ENCODE measurements at places on chromosomes 1 and 21. TPM values are rescaled to one million over a fixed set of nuclear protein-coding genes. Genes with fewer than 3 reads are reported as not detected.

The KPRP gene
- total RNA-seq = not detected

The CCDC18 gene
- total RNA-seq = 6.2 TPM

The TMIGD3 gene
- total RNA-seq = 27.0 TPM

The SMIM1 gene
- 6.5 TPM for total RNA-seq

The SAMSN1 gene
- total RNA-seq = 9.9 TPM

The RNU1-3 gene
- total RNA-seq = 2,748 TPM

The CFAP57 gene
- total RNA-seq = 2.4 TPM

The LRRC71 gene
- total RNA-seq = 3.5 TPM

The FCRL6 gene
- total RNA-seq = 2.2 TPM

GRCh38 chr21:29181799-29182470 is 51.5 kb downstream of the MAP3K7CL start:
- no peak for DNase-seq

- DNase-seq = no peak
Measured at GRCh38 chr1:214002472-214002871, 14.7 kb downstream of the PROX1 start.

- peak; percentile 59 for DNase-seq
Measured at GRCh38 chr1:150066838-150067183, 765 bp upstream of the VPS45 start.

GRCh38 chr1:94746635-94747525 is 73.3 kb upstream of the SLC44A3 start:
- no peak for DNase-seq

- DNase-seq = no peak
Measured at GRCh38 chr1:201335901-201336300, 41.6 kb downstream of the TNNT2 start.

DNA sequence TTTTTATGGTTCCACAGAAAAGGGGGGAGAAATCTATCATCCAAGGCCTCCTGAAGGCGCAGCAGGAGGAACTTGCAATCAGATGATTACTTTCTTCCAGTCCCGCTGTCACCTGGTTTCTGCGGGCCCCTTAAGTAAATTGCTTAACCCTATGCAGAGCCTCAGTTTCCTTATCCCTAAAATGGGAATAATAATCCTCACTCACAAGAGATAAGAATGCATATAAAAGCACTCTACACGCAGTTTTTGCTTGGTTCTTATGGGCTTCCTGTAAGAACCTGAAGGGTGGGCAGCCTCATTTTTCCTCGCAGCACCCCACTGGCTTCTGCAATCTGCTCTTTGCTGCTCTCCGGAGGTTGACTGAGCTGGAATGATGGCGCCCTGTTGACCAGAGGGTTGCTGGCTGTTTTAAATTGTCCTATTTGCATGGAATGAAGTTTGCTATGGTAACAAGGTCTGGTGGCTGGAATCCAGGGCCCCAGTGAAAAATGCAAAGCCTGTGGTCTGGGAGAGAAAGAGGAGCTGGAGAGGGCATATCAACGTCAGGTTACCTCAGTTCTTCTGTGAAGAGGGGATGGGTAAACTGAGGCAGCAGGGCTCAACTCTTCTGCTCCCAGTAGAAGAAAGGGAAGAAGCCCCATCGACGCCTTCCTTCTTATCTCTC is 1.0 kb upstream of the KAZN start:
- DNase-seq = peak; percentile 52

GRCh38 chr1:37553598-37553926 is 531 bp downstream of the SNIP1 start:
- no peak for DNase-seq

- DNase-seq = no peak
Measured at GRCh38 chr1:216075339-216075738, 347.9 kb downstream of the USH2A start.

DNA sequence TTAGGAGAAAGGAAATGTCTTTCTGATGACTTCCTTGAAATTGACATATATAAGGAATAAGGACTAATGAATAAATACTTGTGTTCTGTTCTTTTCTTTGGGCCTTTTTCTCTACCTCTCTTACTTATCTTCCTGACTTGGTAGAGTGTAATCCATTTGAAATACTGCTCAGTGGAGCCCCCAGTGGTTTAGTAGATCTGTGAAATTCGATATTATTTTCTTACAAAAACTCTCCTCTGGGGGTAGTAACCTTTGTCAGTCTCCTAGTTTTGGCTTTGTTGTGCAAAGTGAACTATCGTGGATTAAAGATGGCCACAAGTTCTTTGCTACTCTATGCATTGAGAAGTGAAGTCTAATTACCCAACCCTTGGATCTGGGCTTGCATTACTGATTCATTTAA is 48.8 kb downstream of the DUSP10 start:
- no peak for DNase-seq

DNA sequence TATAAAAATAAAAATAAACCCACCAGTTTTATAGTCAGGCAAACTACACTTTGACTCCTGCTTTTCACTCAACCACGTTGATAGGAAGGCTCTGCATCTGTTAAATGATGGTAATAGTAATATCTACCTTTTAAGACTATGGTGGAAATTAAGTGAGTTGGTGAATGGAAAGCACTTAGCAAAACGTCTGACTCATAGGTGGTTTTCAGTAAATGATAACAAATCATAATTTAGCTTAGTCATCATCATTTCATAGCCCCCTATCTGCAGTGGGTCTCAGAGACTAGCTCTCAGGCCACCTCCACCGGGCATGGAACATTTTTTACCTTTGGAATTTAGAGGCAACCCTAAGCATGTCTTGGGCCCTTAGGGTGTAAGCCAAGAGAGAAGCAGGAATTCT is 160.0 kb downstream of the PDE4B start:
- no peak for DNase-seq

- no peak for DNase-seq
Measured at GRCh38 chr1:247530785-247531184, 5.5 kb downstream of the OR2C3 start.

DNA sequence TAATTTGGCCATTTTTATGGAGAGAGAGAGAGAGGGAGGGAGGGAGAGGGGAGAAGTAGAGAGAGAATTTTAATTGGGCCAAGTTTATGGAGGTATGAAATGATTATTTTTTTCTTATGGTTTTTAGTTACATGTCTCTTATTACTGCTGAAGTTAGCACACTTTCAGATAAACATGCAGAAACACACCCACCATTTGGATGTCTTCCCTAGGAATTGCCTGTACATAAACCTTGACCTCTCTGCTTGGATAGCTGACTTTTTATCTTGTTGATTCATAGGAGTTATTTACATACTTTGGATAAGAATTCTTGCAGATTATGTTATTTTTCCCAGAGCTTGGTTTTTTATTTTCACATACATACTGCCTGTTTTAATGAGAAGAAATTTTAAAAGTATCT is 310.2 kb upstream of the ADAMTS5 start:
- DNase-seq = no peak

GRCh38 chr1:21234779-21235178 is 55.5 kb downstream of the ECE1 start:
- no peak for DNase-seq

DNA sequence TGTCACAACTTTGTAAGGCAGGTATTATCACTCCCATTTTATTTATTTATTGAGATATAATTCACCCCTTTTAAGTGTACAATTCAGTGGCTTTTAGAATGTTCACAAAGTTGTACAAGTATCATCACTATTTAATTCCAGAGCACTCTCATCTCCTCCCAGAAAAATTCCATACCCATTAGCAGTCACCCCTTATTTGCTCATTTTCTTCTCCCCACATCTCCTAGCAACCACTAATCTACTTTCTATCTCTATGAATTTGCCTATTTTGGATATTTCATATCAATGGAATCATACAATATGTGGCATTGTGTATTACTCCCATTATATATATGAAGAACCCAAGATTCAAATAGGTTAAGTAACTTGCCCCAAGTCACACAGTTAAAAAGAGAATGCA is 7.0 kb downstream of the DSTYK start:
- DNase-seq = no peak

DNA sequence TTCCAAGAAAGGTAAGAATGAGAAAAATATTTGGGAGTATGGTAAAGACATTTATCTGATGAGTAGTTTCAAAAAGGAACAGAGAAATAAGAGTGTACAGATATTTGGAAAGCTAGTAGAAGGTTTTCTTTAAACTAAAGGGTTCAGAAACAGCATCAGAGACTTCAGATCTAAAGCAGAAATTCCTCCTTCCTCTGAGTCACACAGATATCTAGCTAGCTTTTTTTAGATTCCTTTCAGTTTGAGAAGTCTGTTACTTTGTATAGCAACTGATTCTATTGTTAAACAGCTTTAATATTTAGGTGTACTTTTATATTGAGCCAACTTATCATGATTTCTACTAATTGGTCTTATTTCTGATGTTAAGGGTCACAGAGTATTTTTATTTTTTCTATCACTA is 4.7 kb downstream of the AMY2B start:
- DNase-seq = no peak

DNA sequence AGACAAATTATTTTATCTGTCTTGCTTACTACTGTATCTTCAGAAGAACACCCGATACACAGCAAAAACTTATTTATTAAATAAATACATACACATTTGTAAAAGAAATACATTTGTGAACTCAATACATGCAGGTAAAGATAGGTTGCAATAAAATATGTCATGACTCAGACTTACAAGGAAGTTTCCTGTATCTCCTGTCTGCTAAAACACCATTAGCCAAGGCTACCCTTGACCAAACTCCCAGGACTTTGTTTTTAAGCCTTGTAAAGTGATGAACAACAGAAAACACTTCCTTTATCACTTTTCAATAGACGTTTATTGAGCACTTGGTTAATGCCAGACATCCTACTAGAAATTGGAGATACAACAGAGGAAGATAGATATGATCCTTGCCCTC is 56.5 kb upstream of the HSD17B7 start:
- DNase-seq = no peak

- no peak for DNase-seq
Measured at GRCh38 chr1:232300466-232300865, 329.5 kb downstream of the SIPA1L2 start.

GRCh38 chr21:46388896-46389295 is 64.9 kb downstream of the PCNT start:
- peak; percentile 72 for DNase-seq

DNA sequence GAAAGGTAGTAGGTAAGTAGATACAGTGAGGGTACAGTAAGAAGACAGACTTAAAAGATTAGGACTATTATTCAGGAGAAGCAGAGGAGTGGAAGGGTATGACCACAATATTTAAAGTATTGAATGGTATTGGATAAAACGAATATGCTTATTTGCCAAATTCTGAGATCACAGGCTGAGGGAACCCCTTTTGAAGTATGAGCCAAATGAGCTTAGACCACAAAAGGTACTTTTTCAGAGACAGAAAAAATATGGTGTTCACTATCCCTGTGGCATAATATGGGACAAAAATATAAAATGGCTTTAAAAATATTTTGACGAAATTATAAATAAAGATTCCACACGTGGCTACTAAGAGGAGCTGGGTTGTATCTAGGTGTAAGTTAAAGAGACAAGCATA is 880 bp upstream of the MTF2 start:
- no peak for DNase-seq

GRCh38 chr1:7529917-7530316 is 241.2 kb upstream of the VAMP3 start:
- DNase-seq = no peak

DNA sequence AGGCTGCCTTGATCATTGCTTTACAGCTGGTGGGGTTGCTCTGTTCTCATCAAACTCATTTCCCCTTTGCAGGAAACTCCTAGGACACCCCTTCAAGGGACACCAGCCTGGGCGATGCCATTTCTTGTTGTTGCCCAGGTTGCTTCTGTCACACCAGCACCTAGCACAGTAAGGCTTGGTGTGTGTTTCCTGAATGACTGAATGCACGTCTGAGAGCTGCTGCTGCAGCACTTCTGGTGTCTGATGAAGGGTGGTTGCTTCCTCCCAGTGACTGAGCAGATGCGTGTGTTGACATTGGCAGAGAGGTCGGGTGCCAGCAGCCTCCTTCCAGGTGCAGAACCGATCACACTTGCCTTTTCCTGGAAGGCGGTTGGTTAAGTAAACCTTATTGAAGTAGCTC is 477.4 kb downstream of the CAMTA1 start:
- no peak for DNase-seq

DNA sequence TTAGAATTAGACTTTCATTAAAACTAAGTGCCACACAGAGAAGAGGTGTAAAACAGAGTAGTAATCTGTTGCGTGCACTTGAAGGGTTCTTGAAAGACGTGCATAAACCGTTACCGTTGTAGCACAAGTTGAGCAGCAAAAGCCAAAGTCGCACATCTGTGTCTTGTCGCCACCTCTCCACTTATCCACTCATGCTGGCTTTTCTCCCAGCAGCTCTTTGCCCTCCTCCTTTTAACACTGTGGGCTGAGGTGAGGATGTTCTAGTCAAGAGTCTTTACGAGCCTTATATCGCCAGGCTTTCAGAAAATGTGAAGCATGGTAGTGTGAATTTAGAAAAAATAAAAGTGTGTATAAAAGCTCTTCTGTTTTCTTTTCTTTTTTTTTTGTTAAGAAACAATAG is 48.0 kb downstream of the NR5A2 start:
- DNase-seq = no peak

DNA sequence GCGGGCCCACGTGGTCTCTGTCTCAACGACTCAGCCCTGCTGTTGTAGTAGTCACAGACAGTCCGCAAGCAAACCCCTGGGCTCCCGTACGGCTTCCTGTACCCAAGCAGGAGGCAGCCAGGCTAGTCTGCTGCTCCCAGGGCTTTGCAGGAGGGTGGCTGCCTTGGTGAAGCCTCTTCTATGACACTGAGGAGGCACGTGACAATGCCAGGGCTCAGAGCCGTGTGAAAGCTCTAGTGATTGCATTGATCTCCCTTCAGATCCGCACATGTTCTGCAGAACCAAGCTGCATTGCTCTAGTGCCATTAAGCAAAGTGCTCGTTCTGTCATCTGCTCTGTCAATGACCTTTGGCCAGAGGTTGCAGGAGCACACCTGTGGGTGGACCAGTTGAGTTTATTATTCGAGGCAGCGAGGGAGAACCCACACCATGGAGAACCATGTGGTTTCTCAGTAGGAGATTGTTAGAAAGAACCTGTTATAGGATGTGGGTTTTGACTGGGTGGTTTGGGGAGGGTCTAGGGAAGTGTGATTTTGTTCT is 18.0 kb downstream of the UMODL1 start:
- no peak for DNase-seq

DNA sequence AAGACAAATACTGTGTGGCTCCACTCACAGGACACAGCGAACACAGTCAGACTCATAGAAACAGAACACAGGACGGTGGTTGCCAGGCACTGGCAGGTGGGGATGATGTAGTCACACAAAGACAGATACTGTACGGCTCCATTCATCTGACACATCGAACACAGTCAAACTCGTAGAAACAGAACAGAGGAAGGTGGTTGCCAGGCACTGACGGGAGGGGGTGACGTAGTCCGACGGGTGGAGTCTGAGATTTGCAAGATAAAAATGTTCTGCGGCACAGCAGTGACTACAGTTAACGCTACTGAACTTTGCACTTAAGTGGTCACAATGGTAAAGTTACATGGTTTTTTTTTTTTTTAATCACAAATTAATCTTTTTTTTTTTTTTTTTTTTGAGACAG is 18.7 kb downstream of the C21orf58 start:
- DNase-seq = no peak

DNA sequence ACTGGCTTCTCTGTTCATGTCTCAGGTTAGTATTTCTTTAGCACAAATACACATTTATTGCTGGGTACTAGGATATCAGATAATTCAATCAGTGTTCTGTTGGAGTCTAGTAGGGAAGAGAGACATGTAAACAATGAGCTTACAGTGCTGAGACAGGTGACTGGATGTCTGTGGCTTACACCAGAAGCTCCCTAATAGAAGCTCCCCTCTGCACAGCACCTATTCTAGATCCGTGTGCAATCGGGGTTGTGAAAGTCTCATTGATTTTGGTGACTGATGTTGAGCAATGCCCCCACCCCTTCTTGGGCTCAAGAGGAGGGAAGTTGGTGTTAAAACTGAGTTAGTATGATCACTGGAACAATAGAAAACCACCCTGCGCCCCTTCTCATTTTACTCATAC is 279.2 kb downstream of the RPS6KC1 start:
- DNase-seq = no peak
